ENCODE measurements at places on chromosomes 11 and 22.

DNA sequence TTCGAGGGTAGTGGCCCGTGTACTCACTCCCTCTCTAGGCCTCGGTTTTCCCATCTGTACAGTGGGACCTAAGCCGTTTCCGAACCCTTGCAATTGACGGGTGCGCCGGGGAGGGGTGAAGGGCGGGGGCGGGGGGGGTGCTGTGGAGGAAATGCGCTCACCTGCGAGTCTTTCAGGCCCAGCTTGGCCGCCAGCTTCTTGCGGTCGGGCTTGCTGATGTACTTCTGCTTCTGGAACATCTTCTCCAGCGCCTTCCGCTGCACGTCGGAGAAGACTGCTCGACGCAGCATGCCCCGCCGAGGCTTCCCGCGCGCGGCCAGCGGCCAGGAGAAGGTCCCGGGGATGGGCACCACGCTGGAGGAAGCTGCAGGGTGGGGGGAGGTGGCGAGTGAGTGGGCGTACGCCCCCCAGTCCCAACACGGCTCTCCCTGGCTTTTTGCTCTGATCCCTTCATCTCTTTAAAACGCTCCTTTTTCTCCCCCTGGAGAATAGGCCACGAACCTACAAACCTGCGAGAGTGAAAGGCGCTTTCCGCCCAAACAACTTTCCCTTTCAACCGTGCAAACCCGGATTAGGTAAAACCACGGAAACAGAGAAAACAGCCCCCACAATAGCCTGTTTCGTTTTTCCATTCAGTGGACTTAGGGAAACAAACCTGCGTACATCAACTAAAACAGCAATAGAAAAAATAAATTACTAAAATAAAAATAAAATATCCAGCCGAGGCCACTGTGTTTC lies 3.2 kb downstream of the DBX1 start:
- no peak for DNase-seq

GRCh38 chr22:31227186-31227585 lies 15.1 kb downstream of the LIMK2 start:
- DNase-seq = no peak

DNA sequence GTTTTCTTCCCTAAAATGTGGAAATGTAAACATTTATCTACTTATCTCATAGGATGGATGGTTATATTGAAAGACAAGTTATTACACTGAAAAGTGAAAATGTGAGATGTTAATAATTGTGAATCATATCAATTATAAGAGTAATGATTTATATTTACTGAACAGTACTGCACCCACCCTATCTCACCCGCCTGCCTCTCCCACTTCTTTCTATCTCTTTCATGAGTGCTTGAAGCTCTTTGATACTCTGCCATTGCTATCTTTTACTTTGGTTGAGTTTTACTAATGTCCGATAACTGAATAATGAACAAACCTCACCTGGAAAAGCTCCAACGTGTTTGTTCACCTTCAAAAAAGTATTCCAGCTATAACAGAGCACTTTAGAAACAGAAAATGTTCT lies 263.0 kb upstream of the UBASH3B start:
- DNase-seq = no peak

GRCh38 chr11:90218606-90219005 lies 4.2 kb downstream of the CHORDC1 start:
- no peak for DNase-seq

DNA sequence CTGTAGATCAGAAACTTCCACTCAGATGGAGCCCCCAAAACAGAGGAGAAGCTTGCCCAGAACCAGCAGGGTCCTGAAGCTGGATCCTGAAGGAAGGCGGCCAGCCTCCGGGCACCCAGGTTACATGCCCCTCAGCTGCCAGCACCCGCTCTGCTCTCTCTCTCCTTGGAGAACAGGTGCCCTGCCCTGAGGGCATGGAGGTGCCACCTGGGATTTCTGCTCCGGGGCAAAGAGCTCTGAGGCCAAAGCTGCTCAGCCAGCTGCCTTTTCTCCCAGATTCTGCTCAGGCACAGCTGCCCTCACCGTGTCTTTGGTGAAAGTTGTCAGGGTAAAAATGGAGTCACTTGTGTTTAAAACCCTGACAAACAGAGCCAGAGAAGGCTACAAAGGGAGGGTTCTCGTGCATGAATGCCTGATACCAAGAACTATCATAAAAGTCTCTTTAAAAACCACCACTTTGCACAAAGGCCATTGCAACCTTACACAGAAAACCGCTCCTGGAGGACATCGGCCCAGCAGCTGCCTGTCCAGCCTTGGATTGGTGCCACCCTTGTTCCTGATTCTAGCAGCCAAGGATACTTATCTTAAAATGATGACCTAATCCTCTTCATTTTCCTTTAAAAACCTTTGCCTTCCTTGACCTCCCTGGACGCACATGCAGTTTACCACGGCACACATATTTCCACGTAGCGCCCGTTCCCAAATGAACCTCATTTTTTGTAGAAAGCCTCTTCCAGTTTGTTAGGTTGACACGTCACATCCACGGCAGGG lies 140.0 kb downstream of the CACNA1I start:
- no peak for DNase-seq

DNA sequence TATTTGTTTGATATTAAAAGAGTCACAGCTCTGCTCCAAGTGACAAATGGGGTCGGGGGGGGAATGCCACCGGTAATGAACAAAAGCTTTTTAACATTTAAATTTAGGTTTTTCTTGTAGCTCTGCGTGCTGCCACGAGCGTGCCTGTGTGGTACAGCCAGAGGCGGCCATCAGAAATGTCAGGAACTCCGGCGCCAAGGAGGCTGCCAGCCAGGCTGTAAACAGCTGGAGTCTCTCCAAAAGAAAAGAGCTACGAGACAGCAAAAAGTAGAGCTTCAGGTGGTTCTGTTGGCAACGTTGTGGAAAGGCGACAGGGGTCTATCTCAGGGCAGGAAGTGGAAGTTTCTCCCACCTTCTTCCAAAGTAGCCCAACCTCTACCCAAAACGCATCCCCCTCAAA lies 532.8 kb downstream of the OPCML start:
- no peak for DNase-seq

GRCh38 chr11:2440646-2441045 lies 3.7 kb downstream of the TRPM5 start:
- no peak for DNase-seq

DNA sequence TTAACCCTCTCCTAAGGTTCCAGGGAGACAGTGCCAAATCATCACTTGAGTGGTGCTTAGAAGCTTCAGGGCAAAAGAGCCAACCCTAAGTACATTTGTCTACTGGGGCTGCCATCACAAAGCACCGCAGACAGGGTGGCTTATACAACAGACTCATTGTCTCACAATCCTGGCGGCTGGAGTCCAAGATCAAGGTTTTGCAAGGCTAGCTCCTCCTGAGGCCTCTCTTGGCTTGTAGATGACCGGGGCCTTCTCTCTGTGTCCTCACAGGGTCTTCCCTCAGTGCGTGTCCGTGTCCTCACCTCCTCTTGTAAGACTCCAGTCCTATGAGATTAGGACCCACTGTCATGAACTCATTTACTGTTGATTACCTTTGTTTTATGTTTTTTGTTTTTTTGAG lies 34.1 kb upstream of the CD81 start:
- DNase-seq = no peak

- DNase-seq = peak; percentile 21
Measured at GRCh38 chr22:41526830-41527799, 17.2 kb downstream of the POLR3H start.

DNA sequence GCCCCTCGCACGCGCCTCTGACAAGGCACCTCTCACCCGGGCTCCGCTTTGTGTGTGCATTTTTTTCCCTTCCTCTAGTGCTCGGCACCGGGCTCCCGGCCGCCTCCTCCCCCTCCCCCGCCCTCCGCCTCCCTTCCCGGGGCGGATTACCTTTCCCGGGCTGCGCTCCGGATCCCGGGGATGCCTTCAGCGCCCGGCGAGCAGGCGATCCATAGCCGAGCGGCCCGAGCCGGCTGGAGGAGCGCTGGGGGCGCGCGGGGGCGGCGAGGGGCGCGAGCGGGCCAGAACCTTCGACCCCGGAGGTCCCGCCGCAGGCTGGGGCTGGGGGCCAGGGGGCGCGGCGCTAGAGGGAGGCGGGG lies 282 bp downstream of the MPPED2 start:
- DNase-seq = no peak

- no peak for DNase-seq
Measured at GRCh38 chr11:124122123-124122522, 6.9 kb downstream of the VWA5A start.

GRCh38 chr11:117020869-117021564 lies 77.2 kb downstream of the SIK3 start:
- no peak for DNase-seq

DNA sequence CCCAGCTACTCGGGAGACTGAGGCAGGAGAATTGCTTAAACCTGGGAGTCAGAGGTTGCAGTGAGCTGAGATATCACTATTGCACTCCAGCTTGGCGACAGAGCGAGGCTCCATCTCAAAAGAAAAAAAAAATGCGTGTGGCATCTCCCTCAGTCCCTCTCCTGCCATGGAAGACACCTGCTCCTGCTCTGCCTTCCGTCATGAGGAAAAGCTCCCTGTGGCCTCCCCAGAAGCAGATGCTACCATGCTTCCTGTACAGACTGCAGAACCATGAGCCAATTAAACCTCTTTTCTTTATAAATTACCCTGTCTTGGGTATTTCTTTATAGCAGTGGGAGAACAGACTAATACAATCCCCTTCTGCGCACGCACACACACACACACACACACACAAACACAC lies 249.4 kb downstream of the MN1 start:
- no peak for DNase-seq

DNA sequence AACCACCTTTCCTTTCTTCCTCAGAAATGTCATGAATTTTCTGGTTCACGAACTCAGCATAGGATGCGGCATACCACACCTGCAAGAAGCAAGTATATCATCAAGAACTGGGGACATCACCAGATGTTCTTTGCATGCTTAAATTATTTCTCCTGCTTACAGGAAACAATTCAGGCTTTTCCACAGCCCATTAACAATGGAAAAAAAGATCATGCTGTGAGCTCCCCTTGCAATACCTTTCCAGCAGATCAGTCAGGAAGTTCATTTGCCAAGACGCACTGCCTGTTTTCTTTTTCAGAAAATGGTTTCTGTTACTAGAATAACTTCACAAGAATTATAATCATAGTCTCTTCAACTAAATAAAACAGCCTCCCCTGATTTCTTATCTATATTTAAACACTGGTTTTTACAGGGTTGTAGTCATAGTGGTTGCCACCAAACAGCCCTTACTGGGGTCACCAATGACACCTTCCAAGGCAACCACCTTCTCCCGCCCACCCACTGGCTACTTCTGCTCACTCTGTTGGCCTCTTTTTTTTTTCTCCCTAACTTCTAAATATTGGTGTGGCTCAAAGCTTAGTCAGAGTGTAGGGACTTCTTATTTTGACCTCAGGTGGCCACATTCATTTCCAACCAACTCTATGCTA lies 42.3 kb upstream of the NFRKB start:
- DNase-seq = no peak

- no peak for DNase-seq
Measured at GRCh38 chr22:20877715-20878114, 18.9 kb downstream of the SNAP29 start.

GRCh38 chr11:315516-315994 lies 1.7 kb downstream of the IFITM1 start:
- no peak for DNase-seq

GRCh38 chr11:35932681-35933319 lies 11.1 kb upstream of the LDLRAD3 start:
- DNase-seq = peak; percentile 78

- no peak for DNase-seq
Measured at GRCh38 chr11:64535811-64536210, 55.2 kb upstream of the SLC22A12 start.

- DNase-seq = peak; percentile 34
Measured at GRCh38 chr11:128615076-128615475, 27.7 kb upstream of the ETS1 start.

DNA sequence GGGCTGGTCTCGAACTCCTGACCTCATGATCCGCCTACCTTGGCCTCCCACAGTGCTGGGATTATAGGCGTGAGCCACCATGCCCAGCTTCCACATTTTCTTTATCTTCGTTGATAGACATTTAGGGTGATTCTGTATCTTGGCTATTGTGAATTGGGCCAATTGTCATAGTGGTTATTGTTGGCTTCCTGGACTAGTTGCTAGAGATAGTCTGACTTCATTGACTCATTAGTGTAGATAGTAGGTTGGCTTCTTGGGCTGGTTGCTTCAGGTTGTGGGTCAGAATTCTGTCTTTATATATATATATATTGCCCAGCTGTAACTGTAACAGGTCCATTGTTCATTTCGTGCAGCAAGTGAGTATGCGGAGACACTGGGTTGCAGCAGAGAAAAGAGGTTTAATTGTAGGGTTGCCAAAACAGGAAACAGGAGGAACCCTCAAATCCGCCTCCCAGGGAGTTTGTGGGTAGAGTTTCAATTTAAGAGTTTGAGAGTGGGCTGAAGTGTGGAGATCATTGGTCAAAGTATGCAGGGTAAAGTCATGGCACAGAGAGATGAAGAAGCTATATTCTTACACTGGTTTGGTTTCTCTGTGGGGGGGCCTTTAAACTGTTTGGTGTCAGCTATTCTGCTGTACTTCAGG lies 22.0 kb downstream of the ATG13 start:
- DNase-seq = no peak

GRCh38 chr11:112718483-112718882 lies 242.7 kb upstream of the NCAM1 start:
- no peak for DNase-seq

DNA sequence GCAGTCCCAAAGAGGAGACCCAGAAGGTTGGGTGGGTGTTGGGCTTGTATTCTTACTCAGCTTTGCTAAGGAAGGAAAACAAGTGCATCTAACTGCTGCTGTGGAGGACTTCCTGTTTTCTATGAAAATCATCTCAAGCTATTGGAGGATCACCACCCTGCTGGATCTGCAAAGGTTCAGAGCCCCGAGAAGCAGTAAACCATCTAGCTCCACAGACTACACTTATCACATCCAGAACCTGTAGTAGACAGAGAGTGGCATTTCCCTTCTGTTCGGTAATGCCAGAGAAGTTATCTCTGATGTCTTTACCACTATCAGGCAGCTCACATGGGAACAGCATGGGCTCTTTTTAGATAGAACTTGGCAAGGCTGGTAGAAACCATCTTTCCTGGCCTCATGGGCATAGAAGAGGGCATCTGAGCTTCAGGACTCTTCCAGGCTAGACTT lies 21.7 kb downstream of the KCNJ1 start:
- no peak for DNase-seq

- DNase-seq = no peak
Measured at GRCh38 chr22:37701141-37701786, 4.4 kb downstream of the TRIOBP start.

GRCh38 chr11:128941573-128942271 lies 949 bp downstream of the TP53AIP1 start:
- no peak for DNase-seq

DNA sequence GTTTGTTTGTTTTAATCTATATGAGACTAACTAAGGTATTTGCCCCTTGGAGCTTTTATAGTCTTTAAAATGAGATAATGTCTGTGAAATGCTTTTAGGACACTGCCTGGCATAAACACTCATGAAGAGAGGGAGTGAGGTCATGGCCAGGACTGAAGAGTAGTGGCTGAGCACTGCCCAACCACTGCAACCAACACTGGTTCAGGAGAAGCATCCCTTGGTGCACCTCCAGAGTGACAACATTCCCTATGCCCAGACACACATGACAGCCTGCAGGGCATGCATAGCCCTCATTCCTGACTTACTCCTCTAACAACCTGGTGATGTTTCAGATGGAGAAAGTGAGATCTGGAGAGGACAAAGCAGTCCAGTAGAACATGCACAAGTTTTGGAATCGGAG lies 36.1 kb downstream of the ME3 start:
- peak; percentile 80 for DNase-seq

Measured in fibroblast of skin of back (primary cell).